ENCODE measurements at places on chromosomes 5 and 9. TPM values are rescaled to one million over a fixed set of nuclear protein-coding genes. Genes with fewer than 3 reads are reported as not detected.

DNA sequence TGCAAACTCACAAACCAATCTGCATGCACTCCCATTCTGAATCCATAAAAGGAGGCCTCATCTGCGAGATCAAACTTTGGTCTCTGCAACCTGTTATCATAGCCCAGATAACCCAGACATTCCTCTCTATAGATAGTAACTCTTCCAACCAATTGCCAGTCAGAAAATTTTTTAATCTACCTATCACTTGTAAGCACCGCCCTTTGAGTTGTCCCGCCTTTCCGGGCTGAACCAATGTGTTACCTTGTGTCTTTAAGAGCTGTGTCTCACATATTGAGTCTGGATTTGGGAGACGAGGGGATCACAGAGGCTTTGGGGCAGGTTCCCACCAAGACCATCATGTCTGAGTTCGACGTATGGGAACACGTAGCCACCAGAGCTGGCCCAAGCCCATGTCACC is 91.1 kb upstream of the PPP1R26 start:
- no peak for DNase-seq

Gene GABRB2
- not detected for total RNA-seq

- no peak for DNase-seq
Observed at GRCh38 chr9:125038166-125038565, 97.3 kb upstream of the GOLGA1 start.

DNA sequence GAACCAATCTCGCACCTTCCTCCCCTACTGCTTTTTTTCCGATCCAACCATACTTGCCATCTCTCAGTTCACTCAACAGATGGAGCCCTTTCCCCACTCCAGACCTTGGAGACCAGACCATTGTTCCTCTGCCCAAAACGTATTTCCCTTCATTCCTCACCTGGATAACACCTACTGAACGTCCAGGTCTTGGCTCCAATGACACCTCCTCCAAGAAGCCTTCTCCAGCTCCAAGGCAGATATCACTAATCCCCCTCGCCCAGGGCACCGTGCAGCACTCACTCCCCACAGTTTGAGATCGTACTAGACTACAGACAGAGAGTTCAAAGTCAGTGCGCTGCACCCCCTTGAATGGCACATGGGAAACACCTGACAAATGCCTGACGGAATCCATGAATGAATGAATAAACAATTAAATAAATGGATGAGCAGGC is 47.1 kb upstream of the AKNA start:
- peak; percentile 34 for DNase-seq

GRCh38 chr5:80275347-80275746 is 19.5 kb upstream of the SERINC5 start:
- peak; percentile 38 for DNase-seq

- no peak for DNase-seq
Observed at GRCh38 chr5:86862093-86862492, 244.4 kb downstream of the COX7C start.

GRCh38 chr9:76737154-76737902 is 26.9 kb upstream of the PCA3 start:
- no peak for DNase-seq

Gene ADGRD2
- total RNA-seq: not detected
